ENCODE measurements at places on chromosomes 4 and X. TPM values are rescaled to one million over a fixed set of nuclear protein-coding genes. Genes with fewer than 3 reads are reported as not detected.

DNA sequence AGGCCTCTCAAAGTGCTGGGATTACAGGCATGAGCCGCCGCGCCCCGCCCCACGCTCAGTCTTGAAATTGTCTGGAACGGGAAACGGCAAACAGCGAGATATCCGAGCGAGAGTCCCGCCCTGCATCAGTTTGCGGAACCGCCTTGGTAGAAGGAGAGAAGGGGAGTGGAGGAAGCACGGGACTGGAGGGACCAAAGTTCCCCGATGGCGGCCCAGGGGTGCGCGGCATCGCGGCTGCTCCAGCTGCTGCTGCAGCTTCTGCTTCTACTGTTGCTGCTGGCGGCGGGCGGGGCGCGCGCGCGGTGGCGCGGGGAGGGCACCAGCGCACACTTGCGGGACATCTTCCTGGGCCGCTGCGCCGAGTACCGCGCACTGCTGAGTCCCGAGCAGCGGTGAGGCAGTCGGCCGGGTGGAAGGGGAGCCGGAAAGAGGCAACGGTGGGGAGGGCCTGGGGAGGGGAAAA is at the start of gene BST1:
BST1 (plus strand) TSS at position 125 of the 463 bp plus-strand sequence; CDS start at position 205, 80 bp downstream.
- DNase-seq = no peak

PTTG2 gene
- polyA plus RNA-seq = not detected

GPR34 gene
- 1.6 TPM for polyA plus RNA-seq

AFAP1 gene
- 28.3 TPM for polyA plus RNA-seq

- no peak for DNase-seq
Observed at GRCh38 chrX:45842207-45842925, 641.7 kb upstream of the DIPK2B start.

DNA sequence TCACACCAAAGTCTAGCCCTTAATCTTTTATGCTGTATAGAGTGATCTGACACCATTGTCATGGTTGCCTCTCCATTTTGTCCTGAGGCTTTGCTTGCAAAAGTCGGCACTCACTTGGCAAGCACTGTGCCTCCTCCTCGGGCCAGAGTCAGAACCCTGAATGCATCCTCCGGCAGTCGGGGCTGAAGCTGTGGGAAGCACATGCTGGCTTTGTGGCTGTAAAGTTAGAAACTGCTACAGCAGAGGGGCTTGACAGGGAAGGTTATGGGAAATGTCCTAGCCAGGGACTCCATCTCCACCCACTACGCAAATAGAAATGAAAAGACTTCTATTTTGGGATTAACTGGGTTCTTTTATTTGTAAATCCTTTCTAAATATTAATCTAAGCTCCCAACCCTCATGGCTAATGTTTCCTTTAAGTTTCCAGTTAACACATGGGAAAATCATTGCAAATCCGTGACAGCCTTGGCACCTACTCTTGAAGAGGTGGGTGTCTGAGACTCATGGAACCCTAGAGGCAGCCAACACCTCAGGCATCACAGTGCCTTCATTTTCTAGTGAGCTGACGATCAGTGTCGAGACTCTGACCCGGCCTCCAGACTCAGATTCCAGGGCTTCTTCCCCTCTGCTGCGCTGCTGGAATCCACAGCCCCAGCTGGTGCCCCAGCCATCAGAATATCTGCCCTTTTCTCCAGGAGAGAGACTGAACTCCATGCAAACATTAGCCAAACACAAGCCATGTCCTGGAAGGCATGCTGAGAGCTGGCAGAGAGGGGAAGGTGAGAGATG is 7.9 kb upstream of the CLDN24 start:
- no peak for DNase-seq

SMARCAD1 gene
- polyA plus RNA-seq = 50.6 TPM

DNA sequence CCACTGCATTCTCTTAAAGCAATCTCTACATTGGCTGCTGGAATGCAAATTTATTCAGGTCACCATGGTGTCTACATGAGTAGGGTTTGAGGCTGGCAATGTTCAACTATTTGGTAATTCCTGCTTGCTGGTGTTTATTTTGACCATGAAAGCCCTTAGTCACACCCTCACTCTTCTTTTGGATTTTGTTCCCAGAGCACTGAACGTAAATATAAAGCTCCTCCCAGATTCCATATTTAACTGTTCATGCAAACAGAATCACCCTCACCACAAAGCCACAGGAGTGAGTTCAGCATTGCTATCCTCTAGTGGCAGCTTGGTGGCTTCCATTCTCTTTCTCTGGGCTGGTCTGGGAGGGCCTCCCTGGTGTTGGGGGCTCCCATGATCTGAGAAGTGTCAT is 82.8 kb downstream of the LNX1 start:
- no peak for DNase-seq

- no peak for DNase-seq
Observed at GRCh38 chr4:122516376-122516775, 59.9 kb upstream of the IL2 start.

TMEM31 gene
- 1.1 TPM for polyA plus RNA-seq

GRCh38 chr4:1683736-1684505 is at the start of gene FAM53A:
TSS of gene FAM53A (minus strand) at chr4:1684313. CDS start at chr4:1668741, 15,572 bp downstream.
- peak; percentile 78 for DNase-seq

DNA sequence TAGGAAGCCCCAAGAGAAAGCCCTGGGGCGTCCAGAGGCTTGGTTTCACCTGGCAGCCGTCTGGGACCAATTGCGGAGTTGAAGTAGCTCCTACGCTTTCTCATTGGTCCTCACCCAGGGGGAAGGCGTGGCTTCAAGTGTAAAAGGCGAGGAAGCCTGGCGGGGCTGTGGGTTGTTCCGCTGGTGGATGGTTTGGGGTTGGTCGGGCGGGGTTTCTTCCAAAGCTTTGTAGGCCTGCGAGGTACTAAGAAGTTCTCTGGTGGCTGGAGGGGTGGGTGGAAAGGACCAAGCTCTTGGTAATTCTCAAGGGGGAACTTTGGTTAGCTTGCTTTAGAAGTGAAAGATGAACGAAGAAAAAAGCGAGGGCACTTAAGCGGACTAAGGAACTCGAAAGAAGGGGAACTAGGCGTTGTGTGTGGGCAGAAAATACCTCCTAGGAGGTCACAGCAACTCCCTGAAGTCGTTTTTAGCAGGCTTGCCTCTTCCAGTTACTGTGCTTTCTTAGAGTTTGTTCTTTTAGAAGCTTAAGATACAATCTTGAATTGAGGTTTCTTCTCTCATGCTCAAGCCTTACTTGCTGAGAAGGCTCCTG is 36.6 kb downstream of the CCNG2 start:
- no peak for DNase-seq

BOD1L1 gene
- polyA plus RNA-seq = 50.1 TPM

All from right renal pelvis (tissue), 4 donors.